ENCODE measurements at places on chromosomes 7 and 10.
A peak's percentile ranks its signal among the peaks of the same experiment; 100 is the strongest.

DNA sequence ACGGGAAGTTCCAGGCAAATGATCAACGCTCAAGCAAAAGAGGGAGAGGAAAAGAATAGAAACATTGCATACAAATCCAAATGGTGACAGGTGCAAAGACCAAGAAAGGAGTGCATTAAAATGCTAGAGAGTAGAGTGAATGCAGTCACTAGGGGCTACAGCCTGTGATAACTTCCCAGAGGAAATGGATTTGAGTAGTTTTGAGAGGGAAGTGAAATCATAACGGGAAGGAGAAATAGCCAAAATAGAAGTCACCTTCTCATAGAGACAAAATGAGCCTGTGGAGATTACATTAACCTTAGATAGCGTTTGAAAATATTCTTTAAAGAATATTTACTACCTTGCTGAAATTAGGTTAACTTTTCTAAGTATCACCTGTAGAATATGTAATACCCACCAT, 26.5 kb downstream of the NUP42 start:
- DNase-seq: no peak

DNA sequence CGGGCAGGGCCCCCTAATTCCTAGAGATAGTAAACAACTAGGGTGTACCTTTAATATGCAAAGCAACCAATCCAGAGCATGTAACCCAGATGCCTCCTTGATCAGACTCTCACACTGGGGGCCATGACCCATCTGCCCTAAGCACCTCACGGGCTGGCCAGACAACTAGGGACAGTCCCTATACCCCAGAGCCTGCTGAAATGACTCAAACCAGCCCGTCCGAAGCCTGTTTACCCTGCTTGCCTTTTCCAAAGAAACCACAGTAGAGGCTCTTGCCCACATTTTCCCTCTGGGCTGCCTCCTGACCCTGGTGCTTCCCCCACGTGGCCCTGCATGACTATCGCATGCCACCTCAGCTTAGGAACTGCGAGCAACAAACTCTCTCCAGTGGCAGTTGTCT, 46.2 kb downstream of the RGS10 start:
- DNase-seq: no peak

DNA sequence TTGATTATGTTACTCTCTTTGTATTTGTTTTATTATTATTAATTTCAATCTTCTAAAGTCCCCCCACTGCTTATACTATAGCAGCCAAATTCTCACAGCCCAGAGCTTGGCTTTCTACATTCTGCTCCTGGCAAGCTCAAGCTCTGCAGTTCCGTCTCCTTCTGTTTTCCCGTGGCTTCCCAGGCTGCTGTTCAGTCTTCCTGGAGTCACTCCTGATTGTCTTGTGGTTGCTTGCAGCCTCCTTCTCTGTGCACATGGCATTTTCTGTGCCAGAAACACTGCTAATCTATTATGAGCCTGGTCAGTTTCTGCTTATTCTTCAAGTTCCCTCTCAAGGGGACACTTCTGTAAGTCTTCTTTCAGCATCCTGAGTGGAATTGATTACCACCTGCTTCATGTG, 533.7 kb upstream of the IGFBP3 start:
- DNase-seq: no peak

GRCh38 chr7:31398815-31399214, 58.3 kb upstream of the NEUROD6 start:
- DNase-seq: no peak

DNA sequence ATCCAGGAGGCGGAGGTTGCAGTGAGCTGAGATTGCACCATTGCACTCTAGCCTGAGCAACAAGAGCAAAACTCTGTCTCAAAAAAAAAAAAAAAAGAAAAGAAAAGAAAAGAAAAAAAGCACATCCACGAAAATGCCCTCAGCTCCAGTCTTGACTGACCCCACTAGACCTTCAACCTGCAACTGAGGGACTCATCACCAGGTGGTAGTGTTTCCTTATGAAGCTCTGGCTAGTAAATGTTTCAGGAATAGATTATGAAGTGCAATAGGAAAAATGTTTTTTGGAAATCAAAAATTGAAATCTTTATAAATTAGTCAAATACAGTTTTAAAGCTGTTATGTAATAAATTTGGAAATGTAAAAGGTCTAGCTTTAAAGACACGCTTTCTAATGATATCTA, 22.4 kb downstream of the TLL2 start:
- no peak for DNase-seq

DNA sequence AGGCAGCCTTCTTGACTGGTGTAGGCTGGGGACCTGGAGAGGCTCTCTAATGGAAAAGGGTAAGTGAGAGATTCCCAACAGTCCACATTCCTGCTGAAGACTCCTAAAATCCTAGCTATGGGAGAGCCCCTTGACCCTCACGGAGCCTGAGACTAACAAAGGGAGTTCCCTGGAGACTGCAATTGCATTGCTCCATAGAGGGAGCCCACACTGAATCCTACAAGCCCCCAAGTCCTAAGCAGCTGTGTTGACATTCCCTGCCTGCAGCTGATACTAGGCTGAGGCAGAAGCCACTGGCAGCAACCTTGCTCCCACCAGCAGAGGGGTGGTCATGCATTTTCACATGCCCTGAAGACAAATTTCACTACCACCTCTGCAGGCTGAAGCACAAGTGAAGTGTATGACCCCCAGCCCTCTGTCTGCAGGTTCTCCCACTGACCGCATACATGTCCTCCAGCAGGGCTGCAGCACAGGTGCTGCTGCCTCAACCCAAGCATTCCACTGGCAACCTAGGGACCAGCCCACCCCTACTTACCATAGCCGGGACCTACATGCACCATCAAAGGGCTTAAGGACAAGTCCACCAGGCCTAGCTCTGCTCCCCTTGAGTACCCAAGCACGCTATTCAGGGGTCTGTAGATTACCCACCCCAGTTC, 130.3 kb upstream of the SLC13A1 start:
- no peak for DNase-seq

DNA sequence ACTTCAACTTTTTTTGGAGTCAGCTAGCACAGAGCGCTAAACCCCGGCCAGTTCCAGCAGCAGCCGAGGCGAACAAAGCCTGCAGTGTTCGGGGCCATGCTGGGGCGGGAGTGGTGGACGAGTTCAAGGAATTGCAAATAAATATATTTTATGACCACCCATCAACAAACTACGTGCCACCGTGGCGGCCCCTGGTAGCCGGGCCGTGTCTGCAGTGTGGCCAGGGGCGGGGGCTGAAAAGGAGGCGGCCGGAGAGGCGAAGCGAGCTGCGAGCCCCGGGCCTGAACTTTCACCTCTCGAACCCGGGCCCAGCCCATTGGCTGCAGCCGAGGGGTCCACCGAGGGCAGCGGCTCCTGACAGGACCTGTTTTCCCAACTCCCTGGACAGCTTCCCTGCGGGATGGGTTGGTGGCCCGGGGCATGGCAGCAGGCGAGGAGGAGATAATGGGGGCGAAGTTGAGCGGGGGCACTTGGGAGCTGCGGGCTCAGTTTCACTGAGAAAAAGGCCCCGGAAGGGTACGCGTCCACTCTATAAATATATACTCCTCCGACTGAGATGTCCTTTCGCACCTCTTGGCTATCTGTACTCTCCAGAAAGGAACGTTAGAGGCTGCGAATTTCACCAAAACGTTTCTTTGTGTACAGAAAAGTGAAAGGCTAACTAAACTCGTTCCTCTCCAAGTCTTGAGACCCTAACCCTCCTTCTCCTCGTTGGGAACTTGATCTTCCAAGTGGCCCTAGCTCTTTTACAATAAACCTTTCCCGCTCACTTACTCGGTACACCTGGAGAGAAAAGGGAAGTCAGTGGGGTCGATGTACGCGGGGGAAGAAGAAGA, 164.6 kb upstream of the PPP1R3A start:
- peak; percentile 74 for DNase-seq

GRCh38 chr7:137983323-137984008, 18.4 kb downstream of the CREB3L2 start:
- DNase-seq: no peak

- no peak for DNase-seq
Measured at GRCh38 chr10:109886037-109886780, 37.1 kb downstream of the XPNPEP1 start.

DNA sequence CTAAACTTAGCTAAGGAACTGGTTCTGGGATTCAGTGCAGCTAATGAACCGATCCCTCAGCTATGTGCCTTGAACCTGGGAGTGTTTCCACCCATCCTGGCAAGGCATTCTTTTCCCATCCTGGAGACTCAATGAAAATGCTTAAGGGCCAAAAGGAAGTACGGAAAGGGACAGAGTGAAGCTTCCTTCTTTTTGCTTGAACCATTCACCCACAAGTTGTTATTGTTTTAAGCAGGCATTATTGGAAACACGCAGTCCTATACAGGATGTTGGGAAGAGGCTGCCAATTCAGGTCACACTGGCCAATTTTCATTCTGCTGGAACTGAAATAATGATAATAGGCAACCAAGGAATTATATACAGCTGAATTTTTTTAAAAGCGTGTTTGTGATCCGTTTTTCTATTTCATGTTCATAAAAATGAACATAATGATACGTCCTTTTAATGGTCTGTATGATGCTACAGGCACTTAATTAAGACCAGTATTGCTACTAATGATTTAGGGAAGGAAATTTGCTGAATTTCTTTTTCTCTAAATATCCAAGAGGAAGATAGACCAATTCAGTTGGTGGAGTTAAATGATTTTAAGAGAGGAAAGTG, 57.8 kb upstream of the FZD1 start:
- DNase-seq: no peak

- no peak for DNase-seq
Measured at GRCh38 chr10:22620140-22620857, 94.1 kb downstream of the PIP4K2A start.

DNA sequence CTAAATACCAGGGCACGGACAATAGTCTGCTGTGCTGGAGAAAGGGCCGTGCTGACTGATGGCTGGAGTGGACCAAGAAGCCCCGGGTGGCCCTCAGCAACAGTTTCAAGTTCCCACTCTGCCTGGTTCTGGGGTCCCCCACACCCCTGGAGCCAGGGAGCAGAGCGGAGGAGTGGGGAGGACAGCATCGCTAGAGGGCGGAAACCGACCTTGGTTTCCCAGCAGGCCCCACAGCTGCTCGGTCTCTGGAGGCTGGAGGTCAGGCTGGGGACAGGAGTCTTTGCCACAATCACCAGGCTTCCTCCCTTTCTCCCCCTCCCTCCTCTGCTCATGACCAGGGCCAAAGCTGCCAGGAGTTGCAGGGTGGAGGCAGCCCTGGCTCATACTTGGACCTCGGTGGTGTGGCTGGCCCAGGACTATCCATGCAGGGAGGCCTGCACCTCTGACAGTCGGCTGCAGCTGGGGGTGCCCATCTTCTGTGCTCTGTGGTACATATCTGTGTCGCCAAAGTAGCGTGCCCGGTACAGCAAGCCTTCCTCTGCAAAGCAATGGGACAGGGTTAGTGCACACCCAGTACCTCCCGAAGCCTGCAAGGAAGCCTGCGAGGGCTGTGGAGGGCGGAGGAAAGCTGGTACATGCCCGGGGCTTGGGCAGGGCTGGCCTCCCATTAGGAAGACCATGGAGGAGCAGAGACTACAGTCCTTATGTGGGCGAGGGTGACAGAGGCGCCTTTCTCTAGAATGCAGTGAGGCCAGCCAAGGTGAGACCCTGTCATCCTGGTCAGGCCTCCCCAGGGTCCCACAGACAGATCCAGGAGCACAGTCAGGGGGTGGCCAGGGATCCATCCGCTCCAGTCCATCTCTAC, 19.1 kb downstream of the DNAJB12 start:
- no peak for DNase-seq

DNA sequence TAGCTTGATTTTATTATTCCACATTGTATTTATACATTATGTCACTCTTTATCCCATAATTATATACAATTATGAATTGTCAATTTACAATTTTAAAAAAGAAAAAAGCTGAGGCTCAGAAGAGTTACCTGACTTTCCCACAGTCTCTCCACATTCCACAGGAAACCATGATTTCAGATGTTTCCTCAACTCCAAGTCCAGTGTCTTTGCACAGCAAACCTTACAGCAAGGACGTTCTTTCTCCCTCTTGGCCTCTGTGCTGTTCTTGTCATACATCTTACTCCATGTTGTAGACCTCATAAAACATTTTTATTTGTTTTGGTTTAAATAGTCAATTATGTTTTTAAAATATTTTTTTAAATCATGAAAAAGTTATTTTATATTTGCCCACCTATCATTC, 34.9 kb upstream of the GRB10 start:
- no peak for DNase-seq

GRCh38 chr10:132447446-132448247, 50.6 kb downstream of the PWWP2B start:
- DNase-seq: no peak

DNA sequence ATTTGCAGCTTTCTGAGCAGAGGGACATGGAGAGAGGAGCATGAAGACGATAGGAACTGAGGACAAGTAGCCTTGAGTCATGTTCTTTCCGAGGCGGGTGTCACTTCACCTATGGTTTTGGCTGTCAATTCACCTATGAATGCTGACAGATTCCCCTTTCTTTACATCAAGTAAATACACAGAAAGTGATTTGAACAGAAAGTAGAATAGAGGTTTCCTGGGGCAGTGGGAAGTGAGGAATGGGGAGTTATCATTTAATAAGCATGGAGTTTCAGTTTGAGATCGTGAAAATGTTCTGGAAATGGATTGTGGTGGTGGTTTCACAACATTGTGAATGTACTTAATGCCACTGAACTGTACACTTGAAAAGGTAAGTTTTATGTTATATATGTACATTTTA, 138.4 kb upstream of the MDFIC start:
- DNase-seq: no peak

- no peak for DNase-seq
Measured at GRCh38 chr7:2568521-2569223, 9.9 kb downstream of the IQCE start.

DNA sequence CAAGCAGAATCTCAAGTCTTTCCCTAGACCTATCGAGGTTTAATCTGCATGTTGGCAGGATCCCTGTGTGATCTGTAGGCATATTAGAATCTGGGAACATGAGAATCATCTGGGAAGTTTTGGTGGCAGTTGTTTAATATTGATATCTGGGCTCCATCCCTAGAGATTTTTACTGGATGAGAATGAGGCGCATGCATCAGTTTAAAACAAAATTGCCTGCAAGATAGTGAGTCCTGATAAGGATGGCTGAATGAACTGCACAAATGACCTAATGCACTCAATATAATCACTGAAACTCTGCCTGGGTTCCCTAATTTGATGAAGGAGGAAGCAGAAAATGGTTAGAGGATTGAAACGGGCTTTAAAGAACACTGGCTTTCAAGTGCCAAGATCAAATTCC, 218.0 kb downstream of the FGFR2 start:
- no peak for DNase-seq

- DNase-seq: no peak
Measured at GRCh38 chr7:75617634-75618234, 121.0 kb downstream of the HIP1 start.

DNA sequence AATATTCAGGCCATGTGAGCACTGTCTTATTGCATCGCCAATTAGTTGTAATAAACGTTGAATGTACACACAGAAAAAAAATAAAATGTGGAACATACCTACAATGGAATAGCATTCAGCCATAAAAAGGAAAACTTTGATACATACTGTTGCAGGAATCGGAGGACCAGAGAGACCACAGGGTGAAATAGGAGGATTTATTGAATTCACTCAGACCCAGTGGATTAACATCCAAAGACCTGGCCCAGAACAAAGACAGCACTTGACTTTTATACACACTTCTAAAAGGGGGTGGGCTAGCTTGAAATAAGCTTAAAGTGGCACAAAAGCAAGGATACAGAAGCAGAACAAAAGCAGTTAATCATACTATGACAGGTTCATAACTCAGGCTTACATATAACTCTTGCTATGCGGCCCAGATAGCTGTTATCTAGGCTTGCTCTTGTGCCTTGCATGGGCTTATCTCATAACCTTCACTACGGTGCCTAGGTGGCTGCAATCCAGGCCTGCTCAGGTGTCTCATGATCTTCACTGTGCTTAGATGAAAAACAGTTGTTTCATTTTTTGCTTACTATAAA, 292.2 kb upstream of the TAC1 start:
- no peak for DNase-seq

All from left forelimb (tissue), 1 donor.